NCI-H2227 treated with DMSO at 0.1 percent for 48 hours (cell line): ENCODE measurements at places on chromosomes 7 and 10.
A peak's percentile ranks its signal among the peaks of the same experiment; 100 is the strongest.

DNA sequence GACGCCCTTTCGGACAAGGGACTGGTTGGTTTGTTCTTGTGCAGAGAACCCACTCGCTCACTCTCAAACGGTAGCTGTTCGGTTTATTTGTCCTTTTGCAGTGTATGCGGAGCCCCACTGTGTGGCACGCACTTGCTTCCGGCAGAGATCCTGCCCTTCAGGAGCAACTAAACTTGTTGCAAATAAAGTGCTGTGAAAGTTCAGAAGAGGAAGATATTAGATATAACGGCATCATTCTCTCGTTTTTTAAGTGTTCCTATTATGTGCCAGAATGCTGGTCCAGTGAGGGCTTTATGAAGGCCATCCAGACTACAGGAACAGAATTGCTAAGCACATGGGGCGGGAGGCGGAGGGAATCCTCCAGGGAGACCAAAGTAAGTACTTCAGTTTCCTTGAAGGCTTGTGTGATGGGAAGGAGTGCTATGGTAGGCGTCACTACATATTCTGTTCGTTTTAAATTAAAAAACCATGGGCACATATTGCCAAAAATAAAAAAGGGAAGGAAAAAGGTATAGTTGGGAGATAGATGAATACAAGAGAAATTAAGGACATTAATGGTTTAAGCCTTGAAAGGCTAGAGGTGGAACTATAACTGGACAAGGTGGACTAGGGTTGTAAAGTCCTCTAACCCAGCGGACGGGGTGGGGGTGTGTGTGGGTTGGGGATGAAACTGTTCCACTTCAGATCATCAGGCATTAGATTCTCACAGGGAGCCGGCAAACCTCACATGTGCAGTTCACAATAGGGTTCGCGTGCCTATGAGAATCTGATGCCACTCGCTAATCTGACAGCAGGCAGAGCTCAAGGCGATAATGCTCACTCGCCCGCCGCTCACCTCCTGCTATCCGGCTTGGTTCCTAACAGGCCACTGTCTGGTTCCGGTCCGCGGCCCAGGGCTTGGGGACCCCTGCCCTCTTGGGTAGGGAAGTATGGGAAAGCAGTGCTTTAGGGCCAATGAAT is 704 bp upstream of the ERLIN1 start:
- DNase-seq = peak; percentile 55

GRCh38 chr10:53064614-53065013 is 292.0 kb upstream of the MBL2 start:
- no peak for DNase-seq

GRCh38 chr7:80347173-80347572 is 164.7 kb downstream of the GNAT3 start:
- DNase-seq = no peak

DNA sequence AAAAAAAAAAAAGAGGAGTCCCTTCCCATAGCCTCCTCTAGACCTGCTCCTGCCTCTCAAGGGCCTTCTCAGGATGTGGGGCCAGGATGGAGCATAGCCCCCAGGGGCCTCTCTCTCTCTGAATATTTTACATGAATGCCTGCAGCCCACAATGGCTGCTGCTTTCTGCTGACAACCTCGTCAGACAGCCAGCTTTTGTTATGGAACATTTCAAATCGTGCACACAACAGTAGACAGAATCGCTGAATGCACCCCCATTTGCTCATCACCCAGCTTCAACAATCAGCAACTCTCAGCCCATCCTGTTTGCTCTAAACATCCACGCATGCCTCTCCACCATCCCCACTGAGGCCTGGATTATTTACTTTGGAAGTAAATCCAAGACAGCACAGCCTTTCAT is 5.4 kb downstream of the PLAC9 start:
- no peak for DNase-seq

GRCh38 chr10:124894569-124895215 is 47.2 kb upstream of the ZRANB1 start:
- no peak for DNase-seq

GRCh38 chr10:129870961-129871621 is 93.0 kb downstream of the EBF3 start:
- no peak for DNase-seq

GRCh38 chr7:131605280-131605878 is 49.0 kb upstream of the PODXL start:
- DNase-seq = no peak

DNA sequence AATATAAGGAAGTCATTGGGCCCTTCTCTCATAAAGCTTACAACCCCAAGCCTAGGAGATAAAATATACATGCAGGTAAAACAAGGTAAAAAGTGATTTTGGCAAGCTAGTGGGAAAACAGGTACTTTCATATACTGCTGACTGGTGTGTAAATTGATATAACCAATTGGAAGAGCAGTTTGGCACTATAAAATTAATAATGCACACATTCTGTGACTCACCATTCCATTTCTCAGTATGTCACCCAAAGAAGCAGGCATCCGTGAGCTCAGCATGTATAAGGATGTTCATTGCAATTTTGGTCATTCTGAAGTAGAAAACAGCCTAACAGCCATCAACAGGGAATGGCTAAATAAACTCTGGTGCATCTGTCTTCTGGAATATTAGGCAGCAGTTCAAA is 2.9 kb downstream of the MACROH2A2 start:
- DNase-seq = no peak

DNA sequence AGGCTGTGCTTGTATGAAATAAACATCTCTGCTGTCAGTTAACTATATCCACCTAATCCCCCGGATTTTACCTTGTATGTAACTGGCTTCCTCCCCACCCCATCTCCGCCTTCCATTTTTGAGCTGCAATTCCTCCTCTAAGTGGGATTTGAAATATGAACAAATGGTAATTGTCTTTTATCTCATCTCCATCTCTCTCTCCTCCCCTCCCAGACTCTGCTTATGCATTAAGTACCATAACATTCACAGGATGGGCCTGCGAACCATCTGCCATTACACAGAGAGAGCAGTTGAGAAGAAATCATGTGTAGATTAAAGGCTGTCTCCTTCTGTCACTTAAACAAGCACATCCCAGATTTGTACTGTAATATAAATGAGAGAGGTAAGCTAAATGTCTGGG is 1169.9 kb downstream of the TYW1 start:
- no peak for DNase-seq

GRCh38 chr10:119166118-119166500 is 595 bp upstream of the SFXN4 start:
- DNase-seq = no peak

- DNase-seq = no peak
These were observed 1262.6 kb upstream of the SORCS1 start for GRCh38 chr10:108427146-108427545.

- no peak for DNase-seq
These were observed 619 bp upstream of the LMTK2 start for GRCh38 chr7:98105942-98106544.

GRCh38 chr7:109351493-109351892 is 781.8 kb downstream of the DNAJB9 start:
- no peak for DNase-seq

DNA sequence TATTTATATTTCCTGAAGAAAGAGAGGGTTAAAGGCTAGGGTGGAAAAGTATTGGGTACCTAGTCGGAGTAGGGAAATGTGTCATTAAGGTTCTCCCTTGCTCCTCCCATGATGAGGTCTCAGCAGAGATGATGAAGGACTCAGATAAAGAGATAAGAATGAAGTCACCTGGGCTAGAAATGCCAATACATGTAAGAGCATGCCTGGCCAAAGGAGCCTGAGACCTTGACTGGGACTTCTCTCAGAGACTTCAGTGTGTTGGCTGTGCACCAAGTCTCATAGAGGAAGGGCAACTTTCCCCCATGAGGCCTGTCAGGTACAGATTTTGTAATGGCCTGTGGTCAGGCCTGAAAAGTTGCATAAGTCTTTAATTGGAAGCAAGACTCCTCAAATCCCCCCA is 361.0 kb upstream of the CDC14C start:
- DNase-seq = no peak

- DNase-seq = peak; percentile 81
These were observed 260.1 kb downstream of the DNAJB6 start for GRCh38 chr7:157596881-157597280.

DNA sequence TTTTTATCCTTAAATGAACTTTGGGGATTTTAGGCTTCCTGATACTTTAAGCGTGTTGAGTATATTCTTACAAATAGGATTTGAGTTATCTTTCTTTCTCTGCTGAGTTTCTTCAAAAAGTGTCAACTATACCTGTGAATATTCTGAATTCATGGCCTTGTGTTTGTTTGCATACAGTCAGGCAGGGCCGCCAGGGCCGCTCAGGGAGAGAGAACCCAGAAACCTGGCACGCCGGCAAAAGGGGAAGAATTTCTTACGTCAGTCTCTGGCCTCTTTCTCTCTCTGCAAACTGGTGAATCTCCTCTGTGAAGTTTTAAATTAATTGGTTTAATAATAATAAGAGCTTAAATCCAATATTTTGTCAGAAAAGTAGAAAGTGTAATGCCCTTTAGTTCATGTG is 29.3 kb upstream of the BNIP3 start:
- no peak for DNase-seq

DNA sequence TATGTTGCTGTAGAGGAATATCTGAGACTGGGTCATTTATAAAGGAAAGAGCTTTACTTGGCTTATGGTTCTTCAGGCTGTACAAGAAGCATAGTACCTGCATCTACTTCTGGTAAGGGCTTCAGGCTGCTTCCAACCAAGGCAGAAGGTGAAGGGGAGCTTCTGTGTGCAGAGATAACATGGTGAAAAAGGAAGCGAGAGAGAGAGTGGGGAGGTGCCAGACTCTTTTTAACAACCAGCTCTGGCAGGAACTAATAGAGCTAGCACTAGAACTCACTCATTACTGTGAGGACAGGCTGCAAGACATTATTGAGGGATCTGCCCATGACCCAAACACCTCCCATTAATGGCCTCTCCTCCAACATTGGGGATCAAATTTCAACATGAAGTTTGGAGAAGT is 94.5 kb downstream of the KIF20B start:
- DNase-seq = no peak

DNA sequence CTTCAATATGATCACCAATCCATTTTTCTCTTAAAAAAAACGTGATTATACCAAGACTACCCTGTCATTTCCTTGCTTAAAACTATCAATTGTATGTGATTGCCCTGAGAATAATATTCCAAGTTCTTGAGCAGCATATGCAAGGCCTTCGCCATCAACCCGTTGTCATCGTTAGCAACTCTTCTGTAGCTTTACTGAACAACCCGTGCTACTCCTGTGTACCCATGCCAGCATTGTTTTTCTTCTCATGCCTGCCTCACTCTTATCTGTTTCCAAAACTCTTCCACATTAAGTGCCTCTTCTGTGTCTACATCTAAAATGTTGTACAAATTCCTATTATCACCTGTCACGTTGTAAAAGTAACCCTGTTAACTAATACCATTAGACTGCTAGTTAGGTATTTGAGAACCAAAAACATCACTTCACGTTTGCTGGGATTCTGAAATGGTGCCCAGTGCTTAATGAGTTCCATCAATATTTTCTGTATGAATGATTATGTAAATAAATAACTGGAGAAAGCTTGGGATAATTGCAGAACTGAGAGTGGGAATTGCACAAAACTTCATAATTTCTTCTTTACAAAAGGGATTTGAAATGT is 10.5 kb downstream of the CAV2 start:
- DNase-seq = no peak

DNA sequence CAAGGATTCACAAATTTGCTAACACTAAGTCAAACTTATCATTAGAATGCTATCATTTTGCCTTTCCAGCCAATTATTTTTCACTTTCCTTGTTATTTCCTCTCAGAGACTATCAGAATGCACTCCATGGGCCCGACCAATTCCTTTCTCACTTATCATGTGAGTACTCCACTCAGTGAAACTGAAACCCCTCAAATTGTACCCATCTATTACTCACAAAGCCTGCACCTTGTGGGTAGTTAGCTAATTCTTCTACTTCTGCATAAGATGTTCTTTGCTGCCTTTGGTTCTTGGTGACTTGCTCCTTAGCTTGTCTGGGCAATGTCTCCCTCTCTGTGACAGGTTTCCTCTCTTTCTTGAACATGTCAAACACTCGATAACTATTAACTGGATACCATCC is 35.2 kb upstream of the MBL2 start:
- DNase-seq = no peak

- peak; percentile 68 for DNase-seq
These were observed at the start of gene KIAA1549 for GRCh38 chr7:138981332-138982203. Gene KIAA1549 (minus strand): TSS chr7:138981389. CDS start chr7:138981269, 120 bp downstream.

DNA sequence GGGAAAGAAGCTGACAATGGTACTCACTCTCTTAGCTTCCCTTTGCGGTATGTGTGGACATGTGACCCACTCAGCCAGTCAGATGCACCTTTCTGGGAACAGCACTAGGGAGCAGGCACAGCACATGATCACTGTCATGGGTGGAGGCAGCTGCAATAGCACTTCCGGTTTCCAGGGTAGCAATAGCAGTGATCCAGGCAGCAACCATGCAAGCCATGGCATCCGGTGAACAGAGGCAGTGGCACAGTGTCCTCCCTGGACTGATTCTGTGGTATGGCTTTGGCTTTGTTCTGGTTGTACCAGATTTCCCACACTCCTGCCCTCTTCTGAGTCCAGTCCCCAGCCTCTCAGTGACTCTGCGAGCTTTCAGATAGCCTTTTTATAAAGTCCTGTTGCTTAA is 86.8 kb upstream of the NAMPT start:
- no peak for DNase-seq

- no peak for DNase-seq
These were observed 21.8 kb downstream of the KBTBD2 start for GRCh38 chr7:32869716-32870115.

- DNase-seq = peak; percentile 31
These were observed 23.7 kb downstream of the RTKN2 start for GRCh38 chr10:62244785-62245467.
